Activated CD8-positive, alpha-beta memory T cell treated with anti-CD3 and anti-CD28 coated beads, Interleukin-2, amount 10 ng/mL, durations not matched to agents 7 days and 5 days (primary cell): ENCODE measurements at places on chromosomes 2 and 18.
A peak's percentile ranks its signal among the peaks of the same experiment; 100 is the strongest.

DNA sequence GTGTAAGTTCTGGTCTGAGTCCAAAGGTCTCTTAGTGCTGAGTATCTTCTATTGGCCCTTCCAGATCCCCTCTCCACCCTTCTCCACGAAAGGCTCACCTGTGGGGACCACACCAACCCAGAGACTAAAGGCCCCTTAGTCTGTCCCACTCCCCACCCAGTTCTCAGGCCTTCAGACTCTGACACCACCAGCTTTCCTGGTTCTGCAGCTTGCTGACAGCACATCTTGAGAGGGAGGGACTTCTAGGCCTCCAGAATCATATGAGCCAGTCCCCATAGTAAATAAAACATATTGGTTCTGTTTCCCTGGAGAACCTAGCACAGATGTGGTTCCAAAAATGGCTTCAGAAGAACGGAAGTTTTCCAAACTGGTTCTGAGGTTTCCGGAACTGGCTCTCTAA is 38.5 kb upstream of the KLF11 start:
- DNase-seq, result no peak

- peak; percentile 64 for DNase-seq
These were observed at the start of gene TANC1 for GRCh38 chr2:158968396-158969161. TSS of gene TANC1 (plus strand) at chr2:158968640. CDS start at chr2:159065911, 97,271 bp downstream.

- DNase-seq, result no peak
These were observed 873.0 kb downstream of the CPS1 start for GRCh38 chr2:211429256-211429920.

- DNase-seq, result no peak
These were observed 37.3 kb downstream of the USP34 start for GRCh38 chr2:61433606-61434005.

DNA sequence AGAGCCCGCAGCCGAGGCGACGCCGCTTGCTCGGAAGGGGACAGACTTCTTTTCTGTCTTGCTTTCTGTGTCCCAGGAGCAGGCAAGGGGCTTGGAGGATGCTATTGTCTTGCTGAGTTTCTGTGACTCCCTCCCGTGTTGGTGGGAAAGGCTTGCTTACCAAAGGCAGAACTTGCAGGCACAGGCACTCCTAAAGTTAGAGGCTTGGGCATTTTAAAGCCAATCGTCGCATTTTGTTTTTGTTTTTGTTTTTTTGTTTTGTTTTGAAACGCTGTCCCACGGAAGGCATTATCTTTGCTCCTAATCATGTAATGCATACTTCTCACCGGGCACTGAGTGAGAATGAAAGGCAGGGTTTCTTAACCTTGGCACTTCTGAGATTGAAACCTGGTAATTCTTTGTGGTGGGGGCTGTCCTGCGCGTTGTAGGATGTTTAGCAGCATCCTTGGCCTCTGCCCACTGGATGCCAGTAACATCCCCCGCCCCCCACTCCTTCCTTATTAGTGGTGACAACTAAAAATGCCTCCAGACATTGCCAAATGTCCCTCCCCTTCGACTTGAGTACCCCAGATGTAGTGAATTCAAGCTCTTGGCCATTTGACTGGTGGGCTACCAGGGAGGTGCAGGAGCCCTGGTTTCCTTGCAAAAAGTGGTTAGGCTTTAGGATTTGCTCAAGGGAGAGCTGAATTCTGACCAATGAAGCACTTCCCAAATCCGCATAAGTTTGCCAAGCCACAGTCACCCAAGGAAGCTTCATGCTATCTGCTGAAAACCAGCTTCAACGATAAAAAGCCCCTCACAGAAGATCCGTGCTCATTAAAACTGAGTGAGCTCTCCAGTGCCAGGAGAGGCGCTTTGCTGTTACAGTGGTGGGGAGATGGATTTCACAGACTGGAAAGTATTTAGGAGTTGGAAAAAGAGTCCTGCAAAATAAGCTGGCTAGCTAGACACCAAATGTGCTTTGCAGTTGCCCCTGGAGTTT is 1.2 kb downstream of the ANTXR1 start:
- DNase-seq, result no peak

GRCh38 chr18:44579028-44579702 is 101.5 kb upstream of the SETBP1 start:
- DNase-seq, result no peak

DNA sequence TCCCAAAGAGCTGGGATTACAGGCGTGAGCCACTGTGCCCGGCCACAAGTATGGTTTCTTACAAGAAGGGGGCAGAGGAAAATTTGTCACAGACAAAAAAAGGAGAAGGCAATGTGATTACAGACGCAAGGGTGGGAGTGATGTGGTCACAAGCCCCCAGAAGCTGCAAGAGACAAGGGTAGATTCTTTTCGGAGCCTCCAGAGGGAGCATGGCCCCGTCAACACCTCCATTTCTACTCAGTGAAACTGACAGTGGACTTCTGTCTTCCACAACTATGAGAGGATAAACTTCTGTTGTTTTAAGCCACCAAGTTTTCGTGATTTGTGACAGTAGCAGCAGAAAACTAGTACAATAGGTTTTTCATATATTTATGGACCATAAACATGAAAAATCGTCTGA is 2.1 kb upstream of the TCF7L1 start:
- no peak for DNase-seq

DNA sequence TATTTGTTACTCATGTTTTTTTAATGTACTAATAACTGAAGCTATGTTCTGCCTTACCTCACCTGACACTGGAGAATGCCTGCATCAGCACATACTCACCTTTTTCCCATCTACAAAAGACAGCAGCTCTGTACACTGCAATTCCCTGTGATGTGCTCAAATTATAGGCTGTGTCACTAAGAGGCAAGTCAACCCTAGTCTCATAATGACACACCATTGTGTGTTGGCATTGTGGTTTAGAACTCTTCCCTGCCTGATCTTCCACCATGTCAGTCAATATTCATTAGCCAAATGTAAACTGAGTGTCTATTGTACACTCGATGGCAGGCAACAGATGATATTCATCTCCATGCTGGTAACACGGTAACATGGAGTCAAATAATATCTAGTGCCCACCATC is 332.1 kb upstream of the TCF4 start:
- no peak for DNase-seq

DNA sequence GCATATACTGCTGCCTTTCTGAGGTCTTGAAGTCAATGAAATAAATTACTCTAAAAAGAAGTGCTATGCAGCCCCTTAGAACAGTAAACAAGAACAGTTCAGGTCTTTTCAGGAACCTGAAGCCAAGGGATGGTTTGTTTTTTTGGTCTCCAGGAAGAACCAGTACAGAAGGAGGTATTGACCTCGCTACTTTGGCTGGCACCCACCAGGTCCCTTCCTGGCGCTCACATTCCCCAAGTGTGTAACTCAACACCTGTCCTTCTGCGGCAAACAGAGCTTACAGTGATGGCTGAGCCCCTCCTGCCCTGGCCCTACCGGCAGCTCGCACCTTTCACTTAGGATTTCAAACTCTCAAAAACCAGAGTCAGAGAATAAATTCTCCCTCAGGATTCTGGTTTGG is 51.9 kb downstream of the SETBP1 start:
- DNase-seq, result no peak

DNA sequence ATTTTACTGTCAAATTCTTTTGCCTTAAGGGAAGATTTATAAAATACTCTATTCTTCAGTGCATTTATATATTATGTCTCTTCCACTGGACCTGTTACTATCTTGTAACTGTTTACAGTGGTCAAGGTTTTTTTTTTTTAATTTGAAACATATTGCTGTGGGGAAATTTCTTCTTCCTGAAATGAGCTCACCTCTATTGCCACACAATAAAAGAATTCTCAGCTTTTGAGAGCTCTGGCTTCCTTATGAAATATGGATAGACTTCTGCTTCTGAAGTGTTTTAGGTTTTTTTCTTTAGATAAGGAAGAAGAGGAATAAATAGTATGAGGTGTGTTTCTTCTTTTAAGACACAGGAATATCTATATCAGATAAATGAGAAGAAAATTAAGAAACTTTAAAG is 7.7 kb downstream of the VRK2 start:
- DNase-seq, result no peak

DNA sequence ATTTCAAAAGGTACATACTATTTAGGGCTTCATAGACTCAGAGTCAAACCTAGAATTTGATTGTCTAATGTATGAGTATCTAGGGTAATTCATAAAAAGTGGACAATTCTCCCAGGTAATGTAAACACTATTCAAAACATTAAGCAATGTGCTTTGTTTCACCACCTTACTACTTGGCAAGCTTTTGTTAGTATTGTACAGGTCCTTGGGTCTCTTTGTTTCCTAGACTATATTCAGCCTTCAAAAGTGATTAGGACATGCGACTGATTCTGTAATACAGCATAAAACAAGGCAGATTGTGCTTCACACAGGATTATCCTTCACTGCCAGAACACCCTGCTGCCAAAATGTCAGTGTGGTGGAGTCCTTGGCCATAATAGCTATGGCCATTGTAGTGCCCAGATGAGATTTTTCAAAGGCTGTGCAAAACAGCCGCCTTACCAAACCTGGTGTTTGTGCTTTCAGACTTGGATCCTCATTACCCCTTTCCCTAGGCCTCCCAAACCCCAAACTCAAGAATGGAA is 90.1 kb upstream of the CAVIN2 start:
- DNase-seq, result no peak

DNA sequence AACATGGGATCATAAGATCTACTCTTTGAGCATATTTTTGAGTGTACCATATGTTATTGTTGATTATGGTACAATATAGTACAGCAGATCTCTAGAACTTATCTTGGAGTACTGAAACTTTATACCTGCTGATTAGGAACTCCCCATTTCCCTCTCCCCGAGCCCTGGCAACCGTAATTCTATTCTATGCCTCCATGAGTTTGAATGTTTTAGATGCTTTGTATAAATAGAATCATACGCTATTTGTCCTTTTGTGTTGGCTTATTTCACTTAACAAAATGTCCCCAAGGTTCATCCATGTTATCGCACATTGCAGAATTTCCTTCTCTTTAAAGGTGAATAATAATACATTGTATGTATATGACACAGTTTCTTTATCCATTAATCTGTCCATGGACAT is 117.2 kb downstream of the PTPRM start:
- no peak for DNase-seq

DNA sequence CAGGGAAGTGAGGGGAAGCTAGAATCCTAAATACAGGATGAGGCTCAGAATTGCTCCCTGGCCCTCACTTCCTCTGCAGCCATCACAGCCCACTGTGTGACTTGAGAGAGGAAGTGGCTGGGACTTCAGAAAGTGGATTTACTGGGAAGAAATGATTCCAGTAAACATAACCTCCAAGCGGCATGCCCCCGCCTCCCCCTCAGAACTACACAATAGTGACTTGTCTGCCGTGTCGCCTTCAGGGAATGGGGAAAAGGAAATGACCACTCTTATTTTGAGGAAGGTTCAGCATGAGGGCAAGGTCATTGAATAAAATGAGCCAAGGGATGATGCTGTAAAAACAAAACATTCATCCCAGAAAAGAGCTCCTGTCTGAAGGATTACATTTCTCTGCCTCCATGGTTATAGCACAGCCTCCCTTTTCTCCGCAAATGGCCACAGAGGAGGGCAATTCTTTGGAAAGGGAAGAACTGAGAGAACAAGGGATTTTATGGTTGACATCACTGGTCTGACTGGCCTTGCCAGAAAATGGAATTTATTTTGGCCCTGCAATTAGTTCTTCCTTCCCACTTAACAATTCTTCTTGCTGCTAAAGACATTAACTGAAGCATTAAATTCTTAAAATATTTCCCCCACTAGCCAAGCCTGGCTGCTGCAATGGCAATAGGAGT is 78.9 kb upstream of the DAPL1 start:
- no peak for DNase-seq

- no peak for DNase-seq
These were observed 35.7 kb upstream of the ST3GAL5 start for GRCh38 chr2:85924522-85924921.

DNA sequence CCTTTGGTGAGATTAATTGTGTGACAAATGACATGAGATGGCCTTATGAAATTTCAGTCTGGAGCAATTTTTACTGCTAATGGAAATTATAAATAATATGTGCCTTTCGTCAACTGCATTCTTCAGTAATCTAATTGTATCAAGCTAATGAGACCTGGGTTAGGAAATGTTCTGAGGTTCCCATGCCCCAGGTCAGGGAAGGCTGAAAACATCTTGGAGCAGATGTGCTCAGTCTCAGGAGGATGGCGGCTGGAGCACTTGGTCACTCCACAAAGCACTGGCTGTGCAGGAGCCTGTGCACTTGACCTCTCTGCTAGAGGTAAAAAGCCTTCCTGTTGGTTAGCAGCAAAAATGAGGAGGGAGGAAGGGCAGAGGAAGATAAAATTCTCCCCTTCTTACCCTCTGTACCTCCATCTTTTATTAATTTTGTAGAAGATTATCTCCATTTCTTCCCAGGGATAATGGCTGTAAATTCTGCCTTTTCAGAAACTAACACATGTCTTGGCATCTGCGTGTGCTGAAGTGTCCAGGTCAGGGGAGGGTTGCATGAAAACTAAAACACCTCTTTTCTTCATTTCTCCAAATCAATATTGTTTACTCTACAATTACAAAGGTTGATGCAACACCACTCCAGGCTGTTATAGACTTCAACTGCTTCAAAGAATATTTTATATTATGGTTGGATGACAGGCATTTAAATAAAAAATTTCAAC is 1606.4 kb upstream of the ACVR2A start:
- no peak for DNase-seq

DNA sequence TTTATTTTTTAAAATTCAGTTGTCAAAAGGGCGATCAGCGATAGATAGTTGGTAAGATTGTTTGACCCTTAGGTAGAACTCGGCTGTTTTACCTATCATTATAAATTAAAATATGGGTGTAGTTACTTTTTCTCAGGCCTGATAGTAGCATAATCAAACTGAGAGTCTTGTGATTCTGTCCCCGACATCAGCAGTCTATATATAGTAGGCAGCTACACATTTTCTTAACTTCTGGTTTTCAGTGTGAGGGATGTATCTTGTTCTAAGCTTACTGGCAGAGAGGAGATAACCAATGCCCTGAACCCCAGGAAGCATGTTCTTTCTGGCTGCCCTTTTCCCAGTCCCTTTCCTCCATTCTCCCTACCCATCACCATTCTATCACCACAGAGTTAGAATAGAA is 56.6 kb downstream of the XRCC5 start:
- DNase-seq, result no peak

DNA sequence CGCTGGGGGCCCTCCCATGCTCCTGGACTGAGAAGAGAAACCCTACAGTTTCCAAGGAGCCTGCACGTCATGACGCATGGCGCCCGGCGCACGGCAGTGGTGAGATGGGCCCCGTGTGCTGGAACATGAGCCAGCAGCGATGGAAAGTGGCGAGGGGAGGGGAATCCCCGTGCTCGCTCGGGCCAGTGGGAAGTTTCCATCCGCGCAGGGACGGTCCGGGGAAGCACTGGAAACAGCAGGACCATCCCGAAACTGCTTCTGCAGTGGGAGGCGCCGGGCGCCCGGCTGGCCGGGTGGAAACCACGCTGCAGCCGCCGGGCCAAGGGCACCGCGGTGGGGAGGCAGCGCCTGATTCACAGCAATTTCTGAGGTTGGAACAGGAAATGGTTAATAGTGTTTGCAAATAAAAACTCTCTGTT is 4.9 kb upstream of the PDCD1 start:
- peak; percentile 73 for DNase-seq

DNA sequence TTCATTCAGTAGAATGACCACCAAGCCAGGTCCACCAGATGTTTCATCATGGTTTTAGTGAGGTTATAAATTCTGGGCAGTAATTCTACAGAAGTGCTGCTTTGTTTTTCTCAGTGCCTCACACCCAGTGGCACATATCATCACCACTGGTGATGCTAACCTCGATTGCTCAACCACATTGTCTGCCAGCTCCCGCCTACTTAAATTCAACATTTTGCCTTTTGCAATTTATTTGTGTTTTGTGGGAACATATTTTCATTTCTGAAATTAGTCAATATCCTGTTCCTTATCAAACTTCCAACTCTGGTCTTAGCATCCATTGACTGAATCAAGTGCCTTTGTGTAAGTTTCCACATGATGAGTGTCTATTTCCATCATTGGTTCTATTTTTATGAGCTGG is 62.3 kb upstream of the TMEM178A start:
- DNase-seq, result no peak
